DMS53 (cell line): ENCODE measurements at places on chromosomes 7 and 10.

DNA sequence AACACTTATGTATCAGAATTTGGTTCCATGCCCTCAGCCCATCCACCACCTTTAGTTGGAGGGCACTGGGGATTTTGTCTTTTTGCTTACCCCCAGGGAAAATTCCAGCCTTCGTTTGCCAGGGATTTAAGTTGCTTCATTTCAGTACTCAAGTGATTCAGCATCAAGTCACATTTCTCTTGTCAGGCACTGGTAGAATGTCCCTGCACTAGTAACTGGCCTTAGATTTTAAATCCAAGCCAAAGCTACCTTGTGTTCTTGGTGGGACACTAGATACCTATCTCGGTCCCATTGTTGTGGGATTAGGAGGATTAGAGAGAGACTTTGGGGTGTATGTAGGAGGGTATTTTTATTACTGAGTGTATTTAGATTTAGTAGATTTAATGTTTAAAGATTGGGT lies 613.1 kb downstream of the SUGCT start:
- no peak for DNase-seq

DNA sequence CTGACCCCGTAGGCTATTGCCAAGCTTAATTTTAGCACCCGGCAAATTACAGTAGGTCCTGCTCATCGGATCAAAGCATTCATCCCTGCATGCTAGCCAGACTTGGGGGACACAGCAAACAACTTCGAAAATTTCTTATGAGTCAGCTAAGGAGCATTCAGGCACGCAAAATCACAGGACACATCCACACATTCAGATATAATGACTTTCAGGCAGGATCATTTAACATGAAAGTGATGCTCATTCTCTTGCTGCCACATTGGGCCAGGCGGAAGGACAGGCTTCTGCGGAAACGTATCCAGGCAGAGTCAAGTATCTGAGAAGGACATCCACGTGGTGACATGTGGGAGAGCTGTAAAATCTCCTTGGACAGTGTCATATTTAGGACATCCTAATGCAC lies 474.0 kb upstream of the NRP1 start:
- DNase-seq: no peak

DNA sequence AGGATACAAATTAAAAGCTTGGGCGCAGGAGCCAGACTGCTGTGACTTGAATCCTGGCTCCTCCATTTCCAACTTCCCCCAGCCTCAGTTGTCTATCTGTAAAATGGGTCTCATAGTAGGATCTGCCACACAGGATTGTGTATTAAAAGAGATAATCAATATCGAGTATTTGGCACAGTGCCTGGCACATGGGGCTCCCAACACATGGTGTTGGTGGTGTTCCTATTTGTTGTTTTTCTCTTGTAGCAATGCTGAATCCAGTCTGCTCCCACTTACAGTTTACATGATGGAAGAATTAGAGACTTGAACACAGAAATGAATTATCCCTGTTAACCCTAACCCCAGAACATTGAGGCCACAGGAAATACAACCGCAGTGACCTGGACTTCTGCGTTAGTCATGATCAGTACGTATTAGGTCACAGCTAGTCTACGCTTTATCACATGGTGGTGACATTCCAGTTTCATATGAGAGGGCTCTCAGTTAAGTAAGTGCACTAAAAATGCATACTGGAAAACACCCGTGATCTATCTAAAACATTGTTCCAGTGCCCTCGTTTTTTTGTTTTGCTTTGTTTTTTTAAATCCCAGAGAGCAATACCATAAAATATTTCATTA lies 169.5 kb upstream of the KLF14 start:
- DNase-seq: no peak

DNA sequence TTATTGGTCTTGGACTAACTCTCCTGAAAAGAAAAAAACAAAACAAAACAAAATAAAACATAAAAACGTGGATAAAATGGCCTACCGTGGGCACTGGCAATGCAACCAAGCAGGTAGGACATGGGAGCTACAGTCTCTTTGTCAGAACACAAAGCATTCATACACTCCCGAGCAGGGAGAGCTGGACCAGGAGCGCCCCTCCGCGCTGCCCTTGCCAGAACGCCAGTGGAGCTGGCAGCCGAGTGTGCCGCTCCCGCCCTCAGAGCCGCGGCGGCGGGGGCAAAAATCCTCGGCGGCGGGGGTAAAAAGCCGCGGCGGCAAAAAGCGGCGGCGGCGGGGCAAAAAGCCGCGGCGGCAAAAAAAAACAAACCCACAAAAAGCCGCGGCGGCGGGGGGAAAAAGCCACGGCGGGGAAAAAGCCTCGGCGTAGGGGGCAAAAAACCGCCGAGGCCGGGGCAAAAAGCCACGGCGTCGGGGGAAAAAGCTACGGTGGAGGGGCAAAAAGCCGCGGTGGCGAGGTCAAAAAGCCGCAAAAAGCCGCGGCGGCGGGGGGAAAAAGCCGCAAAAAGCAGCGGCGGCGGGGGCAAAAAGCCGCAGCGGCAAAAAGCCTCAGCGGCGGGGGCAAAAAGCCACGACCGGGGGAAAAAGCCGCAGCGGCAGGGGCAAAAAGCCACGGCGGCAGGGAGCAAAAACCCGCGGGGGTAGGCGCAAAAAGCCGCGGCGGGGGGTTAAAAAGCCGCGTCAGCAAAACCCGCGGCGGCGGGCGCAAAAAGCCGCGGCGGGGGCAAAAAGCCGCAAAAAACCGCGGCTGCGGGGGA lies 418.1 kb downstream of the ZNF716 start:
- DNase-seq: peak; percentile 5

DNA sequence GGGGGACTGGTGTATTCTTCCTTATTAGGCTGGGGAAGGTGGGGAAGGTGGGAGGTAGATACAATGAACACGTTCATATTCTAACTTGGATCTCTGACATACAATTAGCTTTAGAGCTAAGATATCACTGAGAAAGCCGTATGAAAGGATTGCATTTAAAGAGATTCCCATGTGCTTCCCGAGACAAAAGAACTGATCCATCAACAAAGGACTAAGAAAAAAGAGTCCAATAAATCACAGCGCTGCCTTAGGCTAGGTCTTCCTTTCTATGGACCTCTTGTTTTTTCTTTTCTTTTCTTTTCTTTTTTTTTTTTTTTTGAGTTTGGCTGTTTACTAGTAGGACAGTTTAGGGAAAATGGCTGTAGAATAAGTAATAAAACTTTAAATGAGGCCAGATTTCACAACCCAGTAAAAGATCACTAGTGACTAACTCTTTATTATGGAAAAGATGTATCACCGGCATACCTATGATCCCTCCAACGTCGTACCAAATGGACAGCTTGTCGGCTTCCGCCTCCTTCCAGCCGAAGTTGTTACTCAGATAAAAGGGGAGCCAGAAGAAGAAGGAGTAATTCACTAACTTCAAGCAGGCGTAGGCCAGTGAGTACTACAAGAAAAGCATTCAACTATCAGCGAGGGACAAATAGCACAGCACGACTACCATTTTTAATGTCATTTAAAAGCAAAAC lies 50.0 kb downstream of the SLC37A3 start:
- DNase-seq: no peak

- DNase-seq: no peak
Observed at GRCh38 chr7:148434887-148435286, 155.7 kb upstream of the C7orf33 start.

GRCh38 chr7:44793919-44794318 lies 2.6 kb upstream of the PPIA start:
- DNase-seq: no peak

DNA sequence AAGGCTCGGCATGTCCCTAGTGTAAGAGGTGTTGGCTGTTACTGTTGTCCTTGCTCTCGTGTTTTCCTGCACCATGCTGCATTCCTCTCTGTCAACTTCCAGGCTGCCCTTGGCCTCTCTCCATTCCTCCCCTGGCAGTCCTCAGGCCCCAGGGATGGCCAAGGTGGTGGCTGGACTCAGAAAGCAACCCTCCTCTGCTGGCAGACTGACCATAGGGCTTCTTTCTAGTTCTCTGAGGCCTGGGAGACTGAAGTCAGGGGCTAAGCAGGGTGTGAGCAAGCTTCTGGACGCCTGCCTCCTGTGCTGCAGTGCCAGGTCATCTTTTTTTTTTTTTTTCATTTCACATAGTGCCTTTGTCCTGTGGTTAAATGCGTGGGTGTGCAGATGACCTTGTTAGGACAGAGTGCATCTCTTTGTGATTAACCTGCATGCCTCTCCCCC lies 72.0 kb downstream of the GOLGA7B start:
- no peak for DNase-seq

DNA sequence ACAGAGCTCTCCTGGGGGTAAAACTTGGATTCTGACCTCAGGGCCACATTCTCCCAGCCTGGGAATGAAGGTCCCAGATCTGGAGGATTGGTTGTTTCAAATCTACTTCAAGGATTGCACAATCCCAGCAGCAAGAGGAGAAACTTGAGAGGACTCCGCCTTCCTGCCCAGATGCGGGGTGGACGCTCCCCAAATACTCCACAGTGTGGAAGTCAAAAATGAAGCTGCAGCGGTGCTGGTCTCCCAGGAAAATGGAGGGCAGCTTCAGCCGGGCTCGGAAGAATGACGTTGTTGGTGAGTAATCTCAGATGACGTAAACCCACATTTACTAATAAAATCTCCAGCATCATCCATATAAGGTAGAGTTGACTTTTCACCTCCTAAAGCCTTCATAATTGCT lies 31.5 kb upstream of the PPP2R2D start:
- no peak for DNase-seq

DNA sequence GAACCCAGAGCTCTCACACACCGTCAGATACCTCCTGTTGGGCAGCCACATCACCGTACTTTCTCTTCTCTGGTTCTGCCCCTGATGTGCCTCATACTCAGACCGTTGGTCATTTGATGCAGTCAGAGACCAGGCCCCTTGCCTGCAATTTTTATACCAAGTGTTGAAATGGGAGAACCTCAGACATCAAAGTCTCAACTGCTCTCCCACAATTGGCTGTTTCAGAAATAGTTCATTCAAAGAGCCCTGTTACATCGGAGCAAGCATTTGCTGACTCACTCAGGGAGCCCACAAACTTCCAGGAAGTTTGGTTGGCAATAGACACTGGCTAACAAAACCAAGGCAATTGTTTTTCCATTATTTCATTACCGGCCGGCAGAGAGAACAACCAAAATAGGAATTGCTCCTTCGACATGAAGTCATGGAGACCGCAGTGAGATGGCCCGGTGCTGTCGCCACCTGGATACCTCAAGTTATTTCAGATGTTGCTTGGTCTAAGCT lies 33.5 kb upstream of the ADAM12 start:
- peak; percentile 8 for DNase-seq

- DNase-seq: no peak
Observed at GRCh38 chr10:6678956-6679355, 98.9 kb upstream of the PRKCQ start.

DNA sequence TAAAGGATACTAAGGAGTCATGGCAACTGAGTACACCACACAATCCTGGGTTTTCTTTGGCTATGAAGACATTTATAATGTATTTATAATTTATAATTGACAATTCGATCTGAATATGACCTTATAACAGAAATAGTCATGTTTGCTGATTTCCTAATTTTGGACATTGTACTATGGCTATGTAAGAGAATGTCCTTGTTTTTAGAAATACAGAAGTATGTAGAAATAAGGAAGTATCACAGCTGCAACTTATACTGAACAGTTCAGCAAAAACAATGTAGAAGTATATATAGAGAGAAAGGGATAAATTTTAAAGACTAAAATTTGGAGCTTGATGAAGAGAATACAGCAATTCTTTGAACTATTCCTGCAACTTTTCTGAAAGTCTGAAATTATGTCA lies 32.6 kb downstream of the PRLHR start:
- no peak for DNase-seq

GRCh38 chr10:119706521-119707278 lies 19.1 kb upstream of the INPP5F start:
- DNase-seq: peak; percentile 13
